ENCODE measurements at places on chromosomes 16 and 17.

- DNase-seq, result no peak
These were observed 19.2 kb downstream of the CYB561 start for GRCh38 chr17:63426917-63427308.

DNA sequence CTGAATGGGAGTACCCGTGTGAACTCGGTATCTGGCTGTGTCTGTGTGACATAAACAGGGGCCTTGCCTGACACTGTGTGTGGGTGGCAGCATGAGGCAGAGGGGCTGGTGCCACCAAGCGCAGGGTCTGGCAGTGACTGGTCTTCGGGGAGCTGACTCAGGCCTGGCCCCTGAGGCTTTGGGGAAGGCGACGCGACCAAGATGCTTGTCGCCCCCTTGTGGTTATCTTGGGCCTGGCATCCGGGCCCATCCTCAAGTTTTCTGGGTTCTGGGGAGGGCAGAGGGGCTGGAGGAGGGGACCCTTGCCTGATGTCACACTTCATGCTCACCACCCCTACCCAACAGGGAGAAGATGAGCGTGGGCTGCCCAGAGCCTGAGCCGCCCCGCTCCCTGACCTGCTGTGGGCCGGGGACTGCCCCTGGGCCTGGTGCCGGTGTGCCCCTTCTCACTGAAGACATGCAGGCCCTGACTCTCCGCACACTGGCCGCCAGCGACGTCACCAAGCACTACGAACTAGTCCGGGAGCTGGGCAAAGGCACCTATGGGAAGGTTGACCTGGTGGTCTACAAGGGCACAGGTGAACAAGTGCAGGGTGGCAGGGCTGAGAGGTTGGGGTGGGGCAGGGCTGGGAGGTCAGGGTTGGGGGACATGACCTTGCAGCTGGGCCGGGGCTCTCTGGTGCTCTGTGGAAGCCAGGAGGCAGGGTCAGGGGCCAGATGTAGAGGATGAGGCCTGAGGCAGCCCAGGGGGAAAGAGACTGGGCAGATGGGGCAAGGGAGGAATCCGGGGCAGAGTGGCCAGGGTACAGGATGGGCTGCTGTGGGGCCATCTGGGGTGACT is 24.9 kb downstream of the SBK1 start:
- DNase-seq, result peak; percentile 64

DNA sequence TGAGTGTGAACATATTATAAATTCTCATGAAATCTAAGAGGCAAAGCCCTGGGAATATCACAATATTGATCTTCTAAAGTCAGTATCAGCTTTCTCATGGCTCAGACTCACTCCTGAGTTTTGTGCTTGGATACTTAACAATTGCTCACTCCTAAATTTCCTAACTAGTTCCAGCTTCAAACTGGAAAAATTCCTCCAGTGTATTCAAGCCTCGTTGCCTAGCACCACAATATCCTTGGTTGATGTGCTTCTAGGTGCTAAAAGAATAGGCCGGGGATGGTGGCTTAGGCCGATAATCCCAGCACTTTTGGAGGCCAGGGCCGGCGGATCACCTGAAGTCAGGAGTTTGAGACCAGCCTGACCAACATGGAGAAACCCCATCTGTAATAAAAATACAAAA is 62.5 kb downstream of the XYLT1 start:
- DNase-seq, result no peak

DNA sequence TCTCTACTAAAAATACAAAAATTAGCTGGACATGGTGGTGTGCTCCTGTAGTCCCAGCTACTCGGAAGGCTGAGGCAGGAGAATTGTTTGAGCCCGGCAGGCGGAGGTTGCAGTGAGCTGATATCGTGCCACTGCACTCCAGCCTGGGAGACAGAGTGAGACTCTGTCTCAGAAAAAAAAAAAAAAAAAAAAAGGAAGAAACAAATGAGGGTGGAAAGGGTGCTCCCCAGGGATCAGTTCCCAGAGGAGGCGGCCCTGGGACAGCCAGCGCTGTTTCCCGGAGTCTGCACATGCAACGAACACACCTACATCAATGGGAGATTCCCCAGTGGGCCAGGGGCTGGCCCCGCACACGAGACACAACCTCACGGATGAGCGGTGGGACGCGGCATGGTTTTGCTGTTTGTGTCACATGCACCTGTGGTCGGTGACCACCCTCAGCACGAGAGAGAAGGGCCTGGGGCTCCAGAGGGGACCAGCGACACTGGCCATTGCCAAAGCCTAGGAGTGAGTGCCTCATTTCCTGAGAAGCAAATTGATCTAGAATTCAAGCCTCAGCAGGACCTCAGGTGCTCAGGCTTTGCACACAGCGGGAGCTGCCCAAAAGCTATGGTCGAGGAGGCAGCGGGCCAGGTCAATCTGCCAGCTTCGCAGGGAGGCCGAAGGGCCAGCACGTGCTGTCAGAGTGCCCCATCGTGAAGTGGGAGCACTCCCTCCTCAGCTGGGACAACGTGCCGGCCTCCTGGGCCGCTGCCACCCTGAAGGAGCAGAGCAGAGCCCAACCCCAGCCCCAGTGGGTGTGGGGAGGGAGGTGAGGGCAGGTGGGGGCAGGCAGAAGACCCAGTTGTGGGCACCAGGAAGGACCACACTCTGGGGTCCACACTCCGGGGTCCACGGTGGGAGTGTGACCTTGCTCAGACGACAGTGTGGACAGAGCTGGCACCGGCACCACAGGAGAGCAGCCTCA is 13.8 kb upstream of the WDR45B start:
- DNase-seq, result no peak

- no peak for DNase-seq
These were observed 23.4 kb downstream of the ADAT1 start for GRCh38 chr16:75599452-75600277.
